Activated B cell treated with CpG ODN at 0.5 μM for 24 hours (primary cell): ENCODE measurements at places on chromosomes 3 and 15. TPM values are rescaled to one million over a fixed set of nuclear protein-coding genes. Genes with fewer than 3 reads are reported as not detected.

Gene ZNF660
- 4.8 and 5.2 TPM in 2 replicates for total RNA-seq

DNA sequence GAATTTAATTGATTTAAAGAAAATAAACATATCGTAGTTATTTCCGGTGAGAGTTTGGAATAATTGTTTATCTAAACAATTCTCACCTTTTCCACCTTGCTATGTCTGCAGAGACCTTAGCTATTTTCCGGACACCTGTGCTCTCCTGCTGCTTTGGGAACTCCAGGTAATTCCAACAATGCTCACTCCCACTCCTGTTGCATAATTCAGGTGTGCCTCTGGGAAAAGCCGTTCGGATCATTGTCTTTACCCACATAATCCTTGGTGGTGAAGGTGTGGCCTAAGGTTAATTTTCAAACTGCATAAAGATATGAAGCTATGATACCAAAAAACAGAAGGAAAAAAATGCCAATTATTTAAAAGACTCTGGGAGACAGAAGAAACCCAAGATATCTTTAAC is 59.4 kb downstream of the LDHAL6B start:
- no peaks in the 10 kb centered on the region for H3K27me3 ChIP-seq
- no peak overlapping the region for H3K27ac ChIP-seq
- DNase-seq, result no peak
- H3K36me3 ChIP-seq, result peaks cover 16% of the 10 kb centered on the region
- H3K4me1 ChIP-seq, result peaks cover 22% of the 10 kb centered on the region
- no peak overlapping the region for H3K4me3 ChIP-seq

Gene CAPN3
- 17.9 and 23.8 TPM in 2 replicates for total RNA-seq

Gene LMCD1
- total RNA-seq, result 5.4 and 6.0 TPM in 2 replicates

Gene TMEM266
- 0.16 TPM in 1 of 2 replicates, not detected in the other for total RNA-seq

DNA sequence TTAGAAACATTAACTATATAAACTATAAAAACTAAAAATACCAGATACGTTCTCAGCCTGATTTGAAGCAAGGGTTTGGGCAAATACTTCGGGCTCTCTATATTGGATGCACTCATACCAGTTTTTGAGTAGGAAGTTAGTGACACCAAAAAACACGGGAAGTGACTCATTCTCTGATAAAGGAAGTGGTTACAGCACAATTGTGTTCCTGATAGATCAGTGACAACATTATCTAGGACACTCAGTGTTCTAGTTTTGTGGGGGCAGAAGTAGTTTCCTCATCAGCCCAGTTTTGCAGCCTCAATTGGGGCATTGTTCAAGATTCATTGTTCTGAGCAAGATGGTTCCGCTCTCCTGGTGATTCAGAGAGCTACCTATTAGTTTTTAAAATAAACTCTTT is 469.6 kb upstream of the DPPA4 start:
- no peak for DNase-seq
- no peak overlapping the region for H3K4me3 ChIP-seq
- no peak overlapping the region for H3K27ac ChIP-seq
- H3K36me3 ChIP-seq, result no peaks in the 10 kb centered on the region

Gene MCTP2
- 46.0 and 54.2 TPM in 2 replicates for total RNA-seq

GRCh38 chr3:63705092-63705645 is 52.7 kb downstream of the SNTN start:
- DNase-seq, result no peak
- H3K4me1 ChIP-seq, result no peaks in the 10 kb centered on the region
- no peaks in the 10 kb centered on the region for H3K36me3 ChIP-seq
- no peak overlapping the region for H3K27ac ChIP-seq
- H3K4me3 ChIP-seq, result no peak overlapping the region

Gene MYH15
- 0.02 and 0.09 TPM in 2 replicates for total RNA-seq

Gene BCL2A1
- 181 and 189 TPM in 2 replicates for total RNA-seq

- no peak overlapping the region for H3K27ac ChIP-seq
- no peak for DNase-seq
- H3K36me3 ChIP-seq, result no peaks in the 10 kb centered on the region
- peaks cover 18% of the 10 kb centered on the region for H3K27me3 ChIP-seq
Measured at GRCh38 chr3:72571638-72572114, 276.6 kb downstream of the SHQ1 start.

Gene MST1R
- 0.81 and 1.6 TPM in 2 replicates for total RNA-seq

Gene MKRN2OS
- not detected in 2 replicates for total RNA-seq

DNA sequence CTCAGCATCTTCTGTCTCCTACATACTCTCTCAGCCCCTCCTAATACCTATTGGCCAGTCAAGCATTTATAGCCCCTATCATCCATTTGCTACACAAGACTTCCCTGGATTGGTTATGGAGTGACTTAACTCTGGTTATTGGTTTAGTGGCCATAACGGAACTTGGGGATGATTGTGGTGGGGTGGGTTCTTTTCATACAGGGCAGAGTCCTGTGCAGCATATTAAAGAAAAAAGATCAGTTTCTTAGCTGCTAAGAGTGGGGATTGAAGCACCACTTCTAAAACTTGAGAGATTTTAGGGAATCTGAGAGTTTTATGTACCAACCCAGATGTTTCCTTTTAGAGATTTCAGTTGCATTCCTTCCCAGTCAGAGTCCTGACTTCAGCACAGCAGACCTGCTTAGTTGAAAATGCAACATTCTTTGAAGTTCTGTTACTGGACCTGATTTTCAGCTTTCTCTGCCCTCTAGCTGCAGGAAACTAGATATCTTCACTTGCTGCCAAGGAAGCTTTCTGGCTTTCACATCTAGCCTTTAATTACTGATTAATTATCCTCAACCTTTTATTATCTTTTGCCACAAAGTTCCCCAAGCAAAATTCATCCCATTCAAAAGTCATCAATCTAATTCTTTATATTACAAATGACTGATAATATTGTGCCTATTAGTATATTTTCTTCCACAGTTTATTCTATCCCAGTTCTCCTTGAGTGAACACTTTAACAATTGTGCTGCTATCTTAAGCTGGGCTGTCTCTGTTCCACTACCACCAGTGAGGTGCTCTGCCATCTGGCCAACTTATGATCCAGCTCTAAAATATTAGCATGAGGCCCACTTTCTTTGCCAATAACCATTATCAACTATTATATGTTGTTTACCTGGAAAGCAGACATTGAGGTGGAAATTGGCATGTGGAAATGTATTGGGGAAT is 906.0 kb upstream of the ALCAM start:
- no peaks in the 10 kb centered on the region for H3K27me3 ChIP-seq
- no peak overlapping the region for H3K4me3 ChIP-seq
- peak overlapping the region; percentile 15 for H3K27ac ChIP-seq

Gene TGM5
- total RNA-seq, result 0.11 and 0.17 TPM in 2 replicates

Gene CLDN18
- total RNA-seq, result not detected in 2 replicates
